ENCODE measurements at places on chromosomes 2 and 18.

DNA sequence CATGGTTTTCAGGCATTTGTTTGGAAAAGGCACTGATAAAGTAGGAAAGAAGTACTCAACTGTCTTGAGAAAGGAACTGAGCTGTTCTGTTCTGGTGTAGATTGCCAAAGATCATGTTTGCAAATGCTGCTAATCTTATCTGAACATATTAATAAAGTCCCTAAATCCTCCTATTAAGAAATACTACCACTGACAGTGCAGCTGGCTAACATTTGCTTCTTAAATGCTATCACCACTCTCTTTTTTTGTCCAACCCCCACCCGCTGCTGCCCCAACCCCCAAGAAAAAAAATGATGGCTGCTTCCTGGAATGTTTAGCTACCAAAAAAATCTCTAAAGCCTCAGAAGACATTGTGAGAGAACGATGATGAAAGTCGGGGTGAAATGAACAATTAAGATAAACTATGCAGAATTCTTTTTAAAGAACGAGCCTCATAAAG, 130.7 kb downstream of the CCBE1 start:
- DNase-seq: no peak

DNA sequence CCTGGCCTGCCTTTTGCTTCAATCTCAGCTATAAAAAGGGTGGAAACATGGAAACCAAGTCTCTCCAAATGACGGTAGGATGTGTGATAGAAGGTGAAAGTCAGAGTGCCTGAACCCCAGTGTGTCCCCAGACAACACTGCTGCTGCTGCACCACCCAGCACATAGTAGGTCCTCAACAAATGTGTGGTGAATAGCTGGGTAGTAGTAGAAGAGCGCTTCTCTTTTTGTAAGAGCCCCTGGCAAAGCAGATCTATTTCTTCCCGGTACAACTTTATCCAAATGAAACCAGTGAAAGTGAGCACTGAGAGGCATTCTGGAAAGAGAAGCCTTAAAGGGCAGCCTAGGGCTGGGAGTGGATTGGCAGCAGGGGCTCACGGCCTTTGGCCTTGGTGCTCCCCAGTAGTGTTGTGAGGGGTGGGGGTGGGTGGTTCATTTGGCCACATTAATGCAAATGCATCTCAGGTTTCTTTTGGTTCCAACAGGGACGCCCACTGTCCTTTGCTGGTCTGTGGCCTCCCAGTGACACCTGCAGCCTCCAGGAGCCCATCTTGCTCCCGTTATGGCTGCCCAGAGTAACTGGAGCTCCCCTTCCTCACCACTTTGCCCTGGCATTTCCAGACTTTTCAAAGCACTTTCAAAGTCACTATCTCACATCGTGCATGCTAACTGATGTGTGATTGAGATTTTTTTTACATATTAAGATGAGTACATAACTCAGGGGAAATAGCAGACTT, 304.3 kb upstream of the EPAS1 start:
- DNase-seq: no peak

- peak; percentile 97 for DNase-seq
These were observed at the start of gene YPEL5 for GRCh38 chr2:30146337-30147195. TSS of gene YPEL5 (plus strand) at chr2:30147007. CDS start at chr2:30156652, 9,645 bp downstream.

- no peak for DNase-seq
These were observed 7.6 kb upstream of the BMP10 start for GRCh38 chr2:68878753-68879152.

GRCh38 chr18:26405190-26405801, 143.1 kb downstream of the KCTD1 start:
- no peak for DNase-seq

- DNase-seq: no peak
These were observed 66.2 kb downstream of the HS1BP3 start for GRCh38 chr2:20584399-20585358.

DNA sequence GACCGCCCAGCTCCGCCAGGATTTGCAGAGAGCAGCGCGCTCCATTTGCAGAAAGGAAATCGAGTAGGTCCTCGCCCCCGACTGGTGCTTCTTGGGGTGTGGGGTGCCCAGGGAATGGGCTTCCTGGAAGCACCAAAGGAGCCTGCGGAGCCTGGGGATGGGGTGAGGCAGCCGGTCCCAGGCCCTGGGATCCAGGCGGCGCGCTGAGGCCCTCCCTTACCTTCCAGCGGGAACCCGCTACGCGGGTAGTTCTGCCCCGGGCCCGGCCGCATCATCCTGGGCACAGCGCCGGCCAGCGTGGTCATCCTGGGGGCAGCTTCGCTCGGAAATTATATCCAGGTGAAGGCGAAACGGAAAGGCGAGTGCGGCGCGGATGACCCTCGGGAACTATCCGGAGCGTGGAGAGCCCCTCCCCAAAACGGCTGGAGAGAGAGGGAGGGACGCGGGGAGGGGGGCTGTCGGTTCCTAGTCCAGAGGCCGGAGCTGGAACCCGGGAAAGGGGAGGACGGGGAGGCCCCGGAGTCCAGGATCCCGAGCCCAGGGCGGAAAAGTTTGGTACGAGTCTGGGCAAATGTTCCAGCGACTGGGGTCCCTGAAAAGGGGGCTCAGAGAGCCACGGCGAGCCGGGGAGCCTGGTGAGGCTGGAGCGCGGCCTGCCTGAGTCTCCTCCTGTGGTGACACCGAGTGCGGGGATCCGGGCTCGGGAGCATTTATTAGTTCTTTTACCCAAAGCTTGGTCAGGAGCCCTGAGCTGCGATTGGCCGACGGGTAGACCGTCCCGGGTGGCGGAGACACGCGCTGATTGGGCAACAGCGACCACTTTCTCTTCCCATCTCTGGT, at the start of gene PAX3:
Gene PAX3 (minus strand): TSS at position 688 of the 840 bp plus-strand sequence. CDS start 383 bp downstream, at position 305.
- DNase-seq: peak; percentile 79

- DNase-seq: peak; percentile 66
These were observed 147.8 kb upstream of the ERBB4 start for GRCh38 chr2:212686285-212686895.

DNA sequence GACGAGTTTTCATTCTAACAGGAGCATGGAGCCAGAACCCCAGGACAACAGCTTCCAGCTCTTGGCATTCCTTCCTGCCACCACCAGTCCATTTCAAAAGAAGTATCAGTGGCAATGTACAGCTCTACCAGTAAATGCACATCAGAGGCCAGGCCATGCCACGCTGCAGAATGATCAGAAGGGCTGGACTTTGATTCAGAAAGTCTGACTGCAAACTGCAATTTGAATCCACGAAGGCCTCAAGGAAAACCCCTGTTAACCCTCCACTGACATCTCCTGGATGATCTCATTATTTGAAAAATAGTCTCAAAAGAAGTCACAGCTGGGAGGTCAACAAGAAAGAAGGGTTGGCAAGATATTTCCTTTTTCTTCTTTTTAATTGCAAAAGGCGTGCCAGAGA, 119.2 kb downstream of the MYO5B start:
- no peak for DNase-seq

- DNase-seq: no peak
These were observed 151.5 kb downstream of the GULP1 start for GRCh38 chr2:188443207-188443606.

DNA sequence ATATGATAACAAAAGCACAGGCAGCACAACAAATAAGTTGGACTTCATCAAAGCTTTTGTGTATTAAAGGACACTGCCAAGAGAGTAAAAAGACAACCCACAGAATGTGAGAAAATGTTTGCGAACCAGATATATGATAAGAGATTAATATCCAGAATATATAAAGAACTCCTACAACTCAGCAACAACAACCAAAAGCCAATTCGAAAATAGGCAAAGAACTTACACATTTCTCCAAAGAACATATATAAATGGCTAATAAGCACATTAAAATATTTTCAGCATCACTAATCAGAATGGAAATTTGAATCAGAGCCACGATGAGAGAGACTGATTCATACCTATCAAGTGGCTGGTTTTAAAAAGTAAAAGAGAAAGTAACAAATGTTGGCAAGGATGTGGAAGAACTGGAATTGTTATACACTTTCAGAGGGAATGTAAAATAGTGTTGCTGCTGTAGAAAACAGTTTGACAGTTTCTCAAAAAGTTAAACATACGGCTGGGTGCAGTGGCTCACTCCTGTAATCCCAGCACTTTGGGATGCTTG, 25.2 kb downstream of the EPB41L5 start:
- no peak for DNase-seq

DNA sequence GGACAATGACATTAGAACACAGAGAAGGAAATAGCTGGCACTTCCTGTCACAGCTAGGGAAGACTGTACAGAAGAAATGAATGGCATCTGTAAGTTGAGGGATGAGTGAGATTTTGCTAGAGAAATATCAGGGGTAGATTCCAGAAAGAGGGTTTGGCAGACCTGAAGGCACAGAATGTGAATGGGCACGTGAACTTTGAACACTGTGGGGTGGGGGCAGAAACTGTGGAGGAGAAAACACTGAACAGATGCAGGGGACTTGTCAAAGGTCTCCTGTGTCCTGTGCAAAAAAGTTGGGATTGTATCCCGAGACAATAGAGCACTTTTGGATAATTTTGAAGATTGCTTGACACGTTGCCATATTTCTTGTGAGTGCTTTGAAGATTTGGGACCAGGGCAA, 88.0 kb downstream of the PPP1R1C start:
- DNase-seq: no peak

DNA sequence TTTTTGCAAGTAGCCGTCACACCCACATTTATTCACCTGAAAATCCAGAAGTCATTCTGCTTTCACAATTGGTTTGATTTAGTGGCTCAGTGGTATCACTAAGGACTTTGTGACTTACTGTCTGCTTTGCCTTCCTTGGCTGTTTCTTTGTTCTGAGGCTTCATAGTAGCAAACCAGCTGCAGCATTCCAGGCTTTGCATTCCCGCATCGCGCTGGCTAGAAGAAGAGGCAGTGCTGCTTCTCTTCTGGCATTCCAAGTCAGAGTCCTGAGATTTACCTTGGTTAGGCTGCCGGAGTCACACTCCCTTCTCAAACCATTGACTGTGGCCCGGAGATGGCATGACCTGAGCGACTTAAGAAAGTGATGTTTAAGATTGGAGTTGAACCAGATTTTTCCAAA, 35.1 kb downstream of the MYO1B start:
- no peak for DNase-seq

GRCh38 chr2:26635401-26635800, 5.8 kb downstream of the CIB4 start:
- DNase-seq: no peak

DNA sequence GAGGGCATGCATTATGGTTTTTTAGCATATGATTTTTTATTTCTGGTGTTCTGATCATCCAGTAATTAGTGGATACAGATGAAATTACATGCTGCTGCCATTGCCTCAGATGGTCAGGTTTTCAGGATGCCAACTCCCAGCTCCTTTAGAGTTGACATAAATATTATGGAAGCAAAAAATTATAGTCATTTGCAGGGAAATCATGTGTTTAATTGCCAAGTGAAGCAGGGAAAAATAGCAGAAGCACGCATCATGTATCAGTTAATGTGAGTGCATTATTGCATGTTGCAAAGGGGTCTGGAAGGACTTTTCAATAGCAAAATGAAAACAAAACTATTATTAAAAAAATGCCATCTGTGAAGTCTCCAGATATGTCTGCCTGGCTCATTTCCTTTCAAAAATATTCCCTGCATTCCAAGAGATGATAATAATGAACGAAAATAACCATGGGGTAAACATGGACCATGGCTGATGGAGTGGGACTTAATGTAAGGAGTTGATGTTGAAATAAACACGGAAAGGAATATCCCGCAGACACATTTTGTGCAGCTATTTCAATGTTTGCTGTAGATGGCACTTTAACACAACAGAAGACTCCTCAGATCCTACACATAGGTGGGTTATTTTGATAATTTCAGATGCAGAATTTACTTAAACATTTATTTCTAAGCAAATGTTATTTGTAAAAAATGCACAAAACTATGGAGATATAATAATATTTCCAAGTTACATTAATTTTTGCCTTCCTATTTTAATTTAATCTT, 87.7 kb upstream of the DYNAP start:
- no peak for DNase-seq

DNA sequence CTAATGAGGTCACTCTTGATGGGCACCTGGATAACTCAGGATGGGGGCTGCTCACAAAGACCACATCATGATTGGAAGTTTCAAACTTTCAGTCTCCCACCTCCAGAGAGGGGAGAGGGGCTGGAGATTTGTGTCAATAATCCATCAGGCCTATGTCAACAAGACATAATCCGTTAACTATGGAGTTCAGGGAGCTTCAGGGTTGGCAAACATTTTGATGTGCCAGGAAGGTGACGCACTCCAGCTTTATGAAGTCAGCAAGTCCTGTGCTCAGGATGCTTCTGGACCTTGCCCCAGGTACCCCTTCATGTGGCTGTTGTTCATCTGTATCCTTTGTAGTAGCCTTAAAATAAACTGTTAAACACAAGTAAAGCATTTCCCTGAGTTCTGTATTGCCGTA, 19.0 kb downstream of the SKA1 start:
- DNase-seq: no peak

DNA sequence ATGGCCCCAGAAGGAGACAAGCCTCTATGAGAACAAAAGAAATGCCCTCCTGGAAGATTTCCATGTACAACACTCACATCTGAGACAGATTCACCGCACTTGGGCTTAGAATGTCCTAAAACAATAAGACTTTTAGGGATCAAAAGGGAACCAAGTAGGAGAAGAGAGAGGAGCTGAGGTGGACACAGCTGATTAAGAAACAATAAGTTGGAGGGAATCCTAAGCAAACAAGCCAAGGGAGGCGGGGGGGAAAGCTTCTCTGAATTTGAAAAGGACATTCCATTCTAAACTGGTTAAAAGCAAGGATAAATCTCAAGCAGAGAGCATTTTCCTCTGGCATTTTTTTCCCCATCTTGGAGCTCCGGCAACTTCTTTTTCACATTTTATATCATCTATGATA, 9.9 kb downstream of the ACVR1 start:
- DNase-seq: no peak

DNA sequence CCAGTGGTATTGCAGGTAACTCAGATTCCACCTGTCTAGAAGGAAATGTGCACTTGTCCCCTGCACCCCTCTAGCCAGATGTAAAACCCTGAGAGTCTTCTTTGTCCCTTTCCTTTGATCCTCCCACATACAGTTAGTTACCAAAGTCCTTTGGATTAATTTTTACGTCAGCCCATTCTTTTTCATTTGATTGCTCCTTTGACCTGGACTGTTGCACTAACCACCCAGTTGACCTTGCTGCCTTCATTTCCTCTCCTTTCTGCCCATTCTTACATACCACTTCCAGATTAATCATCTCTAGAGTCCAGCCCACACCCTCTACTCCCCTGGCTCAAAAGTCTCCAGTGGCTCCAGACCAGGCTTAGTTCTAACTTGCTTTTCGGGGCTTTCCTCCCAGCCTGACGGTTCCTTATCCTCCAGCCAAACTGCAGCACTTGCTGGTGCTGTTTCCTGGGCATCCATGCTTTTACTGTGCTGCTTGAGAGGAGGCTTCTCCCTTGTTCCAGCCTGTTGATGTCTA, 99.3 kb downstream of the SPTBN1 start:
- DNase-seq: no peak

GRCh38 chr2:104849618-104850141, 4.2 kb upstream of the POU3F3 start:
- DNase-seq: peak; percentile 23

DNA sequence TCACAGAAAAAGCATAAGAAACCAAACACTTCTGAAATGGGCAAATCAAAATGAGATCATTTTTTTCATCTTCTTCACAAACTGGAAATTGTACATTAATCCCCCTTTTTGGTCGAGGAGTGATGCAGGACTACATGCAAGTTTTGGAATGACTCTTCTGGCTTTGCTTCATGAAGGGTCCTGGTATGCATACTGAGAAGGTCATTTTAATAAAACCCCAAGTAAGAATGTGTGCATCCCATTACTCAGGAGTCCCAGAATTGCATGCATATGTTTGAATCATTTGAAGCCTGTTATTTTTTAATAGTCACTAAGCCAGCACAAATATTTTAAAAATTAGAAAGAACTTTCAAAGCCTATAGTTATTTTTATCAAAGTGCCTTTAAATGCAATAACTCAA, 16.7 kb upstream of the EHBP1 start:
- no peak for DNase-seq

Measured in NCI-H1694 treated with DMSO at 0.1 percent for 48 hours (cell line).